ENCODE measurements at places on chromosomes 5 and 9.

- no peaks in the 10 kb centered on the region for H3K4me1 ChIP-seq
- no peaks in the 10 kb centered on the region for H3K36me3 ChIP-seq
- no peak overlapping the region for H3K27ac ChIP-seq
These were observed 182.5 kb downstream of the TTLL11 start for GRCh38 chr9:121910491-121911040.

DNA sequence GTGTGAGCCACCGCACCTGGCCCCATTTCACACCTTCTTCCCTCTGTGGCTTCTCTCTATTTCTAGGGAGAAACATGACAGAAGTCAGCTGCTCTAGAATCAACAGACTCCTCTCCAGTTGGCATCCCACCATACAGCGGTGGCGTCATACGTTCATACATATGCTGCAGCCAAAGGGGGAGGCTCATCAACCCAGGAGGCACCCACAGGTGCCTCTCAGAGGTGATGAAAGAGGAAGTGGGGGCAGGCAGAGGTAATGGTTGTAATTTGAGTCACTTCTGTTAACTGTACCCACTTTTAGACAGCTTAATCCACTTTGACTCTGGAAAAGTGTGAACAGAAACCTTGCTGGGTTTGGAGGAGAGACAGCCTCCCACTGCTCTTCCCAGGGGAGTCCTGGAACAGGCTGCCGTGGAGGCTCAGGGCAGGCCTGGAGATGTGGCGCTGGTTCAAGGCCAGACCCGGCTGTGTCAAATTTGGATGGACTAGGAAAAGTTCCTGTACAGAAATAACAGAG, 47.3 kb upstream of the SUB1 start:
- H3K27me3 ChIP-seq = no peaks in the 10 kb centered on the region
- no peak overlapping the region for H3K4me3 ChIP-seq
- DNase-seq = peak; percentile 15
- peaks cover 3% of the 10 kb centered on the region for H3K36me3 ChIP-seq
- H3K27ac ChIP-seq = peak overlapping the region; percentile 49
- H3K4me1 ChIP-seq = peaks cover 36% of the 10 kb centered on the region

DNA sequence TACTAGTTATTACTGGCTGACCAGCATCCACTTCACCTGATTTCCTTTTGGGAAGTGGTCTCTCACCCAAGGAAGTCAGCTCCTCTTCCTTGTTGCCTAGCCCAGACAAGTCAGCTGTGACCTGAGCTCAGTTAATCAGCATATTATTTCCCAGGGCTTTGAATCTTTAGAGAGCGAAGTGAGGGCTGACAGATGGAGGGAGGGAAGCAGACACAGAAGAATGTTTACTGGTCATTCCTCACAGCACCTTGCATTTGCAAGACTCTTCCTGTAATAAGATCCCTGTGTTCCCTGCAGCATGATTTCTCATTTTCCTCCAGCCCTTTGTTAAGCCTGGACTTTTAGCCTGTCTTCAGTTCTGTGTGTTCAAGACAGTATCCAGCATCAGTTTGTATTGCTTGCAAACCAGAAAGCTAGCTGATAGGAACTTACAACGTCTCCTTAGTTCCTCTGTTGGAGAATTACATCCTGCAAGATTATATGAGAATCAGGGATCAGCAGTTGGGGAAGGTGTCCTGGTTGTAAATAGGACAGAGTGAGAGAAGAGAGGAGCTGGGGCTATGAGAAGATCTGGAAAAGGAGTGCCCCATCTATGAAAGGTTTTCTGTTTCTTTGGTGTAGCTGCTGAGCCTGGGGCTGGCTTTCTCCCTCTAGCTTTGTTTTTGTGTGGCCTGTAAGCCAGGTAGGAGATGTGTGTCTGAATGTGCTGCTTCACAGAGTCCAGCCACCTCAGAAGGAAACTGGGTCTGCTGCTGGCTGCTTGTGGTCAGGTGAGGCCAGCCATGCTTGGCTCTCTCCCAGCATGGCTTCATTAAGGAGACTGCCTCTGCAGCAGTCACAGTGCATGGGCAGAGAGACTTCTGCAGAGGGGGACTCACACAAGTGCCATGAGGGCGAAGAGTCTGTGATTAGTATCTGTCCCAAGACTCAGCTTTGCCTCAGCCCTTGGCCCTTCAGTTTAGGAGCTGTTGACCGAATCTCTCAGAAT, 50.3 kb downstream of the MAN2A1 start:
- peaks cover 48% of the 10 kb centered on the region for H3K36me3 ChIP-seq
- H3K4me3 ChIP-seq = no peak overlapping the region
- no peaks in the 10 kb centered on the region for H3K27me3 ChIP-seq
- no peak for DNase-seq
- peaks cover 44% of the 10 kb centered on the region for H3K4me1 ChIP-seq

GRCh38 chr5:68673823-68674180, 420.0 kb upstream of the SLC30A5 start:
- no peak overlapping the region for H3K27ac ChIP-seq
- no peaks in the 10 kb centered on the region for H3K36me3 ChIP-seq
- peaks cover under 1% of the 10 kb centered on the region for H3K4me1 ChIP-seq
- H3K27me3 ChIP-seq = no peaks in the 10 kb centered on the region
- no peak for DNase-seq

DNA sequence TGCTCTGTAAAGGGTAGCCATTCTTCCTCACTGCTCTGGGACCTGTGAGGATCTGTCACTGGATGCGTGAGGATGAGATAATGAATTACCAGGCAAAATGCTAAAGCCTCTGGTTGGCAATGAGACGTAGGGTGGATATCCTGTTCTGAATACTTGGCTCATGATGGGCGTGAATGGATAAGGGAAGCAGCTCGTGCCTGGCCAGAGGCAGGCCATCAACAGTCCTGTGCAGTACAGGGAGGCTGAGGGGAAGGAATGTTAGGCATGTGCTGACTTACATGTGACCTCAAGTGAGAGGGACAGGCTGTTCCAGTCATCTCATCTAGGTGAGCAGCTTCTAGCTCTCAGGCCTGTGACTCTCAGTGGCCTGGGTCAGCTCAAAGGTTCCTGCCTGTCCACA, 172.8 kb downstream of the CARTPT start:
- no peak for DNase-seq
- H3K4me1 ChIP-seq = peaks cover 3% of the 10 kb centered on the region
- no peak overlapping the region for H3K27ac ChIP-seq

- H3K4me3 ChIP-seq = no peak overlapping the region
- peaks cover 11% of the 10 kb centered on the region for H3K4me1 ChIP-seq
- DNase-seq = no peak
- peaks cover 10% of the 10 kb centered on the region for H3K27me3 ChIP-seq
- H3K27ac ChIP-seq = no peak overlapping the region
- H3K36me3 ChIP-seq = no peaks in the 10 kb centered on the region
These were observed 58.8 kb upstream of the GGTA1 start for GRCh38 chr9:121558473-121558872.

GRCh38 chr5:2387634-2388325, 363.7 kb downstream of the IRX2 start:
- no peak overlapping the region for H3K27ac ChIP-seq
- H3K27me3 ChIP-seq = no peaks in the 10 kb centered on the region
